ENCODE measurements at places on chromosomes 11 and 22.

GRCh38 chr11:1777737-1778136 lies 14.0 kb upstream of the CTSD start:
- DNase-seq = no peak

DNA sequence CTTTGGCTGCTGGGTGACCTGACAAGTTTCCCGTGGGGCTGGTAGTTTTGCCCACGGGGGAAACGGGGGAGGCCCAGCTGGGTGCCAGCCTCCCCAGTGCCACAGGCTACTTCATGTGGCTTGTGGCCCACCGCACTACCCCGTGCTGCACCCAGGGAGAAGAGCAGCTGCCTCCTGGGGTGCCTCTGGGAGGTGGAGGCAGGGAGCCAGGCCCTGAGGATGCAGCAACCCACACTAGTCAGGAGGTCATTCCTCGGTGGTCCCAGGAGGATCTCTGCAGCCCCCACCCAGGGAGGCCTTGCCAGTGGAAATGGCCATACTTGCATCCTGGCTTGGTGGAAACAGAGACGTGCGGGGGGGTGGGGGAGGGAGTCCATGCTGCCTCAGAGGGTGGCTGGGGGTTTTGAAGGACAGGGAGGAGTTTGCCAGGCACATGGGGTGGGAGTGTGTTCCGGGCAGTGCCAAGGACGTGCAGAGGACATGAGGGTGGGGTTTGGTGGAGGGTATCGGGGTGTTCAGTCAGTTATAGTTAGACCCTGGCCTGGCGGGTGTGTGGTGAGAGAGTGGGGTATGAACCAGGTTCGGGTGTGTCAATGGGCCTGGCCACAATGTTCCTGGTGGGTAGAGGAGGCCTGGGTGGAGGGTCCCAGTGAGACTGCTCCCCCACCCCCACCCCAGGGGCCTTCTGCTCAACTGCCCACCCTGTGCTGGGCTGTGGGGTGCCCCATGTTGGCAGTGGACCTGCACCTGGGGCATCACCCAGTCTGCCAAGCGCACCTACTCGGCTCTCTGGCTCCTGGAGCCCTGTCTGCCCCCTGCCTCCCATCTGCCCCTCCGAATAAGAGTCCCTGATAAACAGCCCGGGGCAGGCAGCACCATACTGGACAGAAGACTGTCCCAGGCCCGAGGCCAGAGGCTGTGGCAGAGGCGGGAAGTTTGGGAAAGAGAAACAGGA lies 3.8 kb downstream of the PIM3 start:
- no peak for DNase-seq

DNA sequence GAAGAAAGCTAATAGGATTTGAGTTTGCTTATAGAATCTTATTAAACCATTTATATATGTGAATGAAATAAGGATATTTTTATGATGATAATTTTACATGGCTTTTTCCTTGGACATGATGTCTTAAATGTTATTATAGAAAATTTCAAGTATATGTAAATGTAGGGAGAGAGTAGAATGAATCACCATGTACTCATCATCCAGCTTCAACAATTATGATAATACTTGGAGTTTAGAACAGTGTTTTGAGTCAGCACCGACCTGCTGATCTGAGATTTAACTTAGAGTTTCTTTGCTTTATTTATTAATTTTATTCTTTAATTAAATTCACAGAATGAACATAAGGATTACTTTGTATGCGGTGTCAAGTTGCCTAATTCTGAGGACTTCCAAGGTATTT lies 193.5 kb downstream of the UVRAG start:
- no peak for DNase-seq

- no peak for DNase-seq
Measured at GRCh38 chr11:48063424-48063978, 83.1 kb downstream of the PTPRJ start.

GRCh38 chr11:57163160-57163868 lies 18.4 kb upstream of the LRRC55 start:
- no peak for DNase-seq

- DNase-seq = no peak
Measured at GRCh38 chr22:49042877-49043859, 784.5 kb downstream of the BRD1 start.

GRCh38 chr11:10329935-10330334 lies 25.1 kb downstream of the ADM start:
- DNase-seq = no peak

- no peak for DNase-seq
Measured at GRCh38 chr22:33720166-33720878, 200.0 kb downstream of the LARGE1 start.

- no peak for DNase-seq
Measured at GRCh38 chr11:59802639-59803176, 7.9 kb downstream of the MRPL16 start.

Measured in stimulated activated CD8-positive, alpha-beta memory T cell treated with anti-CD3 and anti-CD28 coated beads, Interleukin-15, amount 100 ng/mL, for 48 hours (primary cell).